ENCODE measurements at places on chromosomes 13 and 19. TPM values are rescaled to one million over a fixed set of nuclear protein-coding genes. Genes with fewer than 3 reads are reported as not detected.

Gene CFAP97D2
- not detected for total RNA-seq

Gene CRLF1
- 53.0 TPM for total RNA-seq

Gene NDUFB7
- 328 TPM for total RNA-seq

Gene LSR
- total RNA-seq: 12.8 TPM

Gene TRPC4
- total RNA-seq: 0.33 TPM

Gene HSH2D
- total RNA-seq: not detected

Gene ACTN4
- total RNA-seq: 416 TPM

Gene VSIG10L
- 2.5 TPM for total RNA-seq

Gene SIGLEC8
- total RNA-seq: 0.66 TPM

Gene FFAR2
- not detected for total RNA-seq

Gene LAIR1
- 7.6 TPM for total RNA-seq

Gene GGN
- 0.33 TPM for total RNA-seq

Gene BEST2
- total RNA-seq: not detected

Gene UNC13A
- total RNA-seq: 0.19 TPM

Gene KLHL1
- total RNA-seq: under 0.01 TPM

Gene LGALS7B
- total RNA-seq: not detected

Gene PPM1N
- 3.8 TPM for total RNA-seq

Gene YIPF2
- total RNA-seq: 36.5 TPM

Gene ZNF793
- 3.0 TPM for total RNA-seq

Gene GPR108
- total RNA-seq: 61.7 TPM

Gene ZNF320
- total RNA-seq: 11.6 TPM

Gene TEKTIP1
- not detected for total RNA-seq

Gene ZNF837
- 3.7 TPM for total RNA-seq

Gene SLAIN1
- total RNA-seq: 7.1 TPM

Gene RAB8A
- 38.6 TPM for total RNA-seq

Gene FAM83E
- 0.33 TPM for total RNA-seq

Gene STOML3
- not detected for total RNA-seq

Gene ANKRD27
- 58.1 TPM for total RNA-seq

Gene ZNF324B
- total RNA-seq: 7.1 TPM

Gene CIC
- 48.6 TPM for total RNA-seq

Gene KLF5
- 4.2 TPM for total RNA-seq

Gene LMTK3
- 0.17 TPM for total RNA-seq

Gene C1QTNF9
- 0.83 TPM for total RNA-seq

Gene MCEMP1
- 0.34 TPM for total RNA-seq

Gene KLK15
- total RNA-seq: not detected

Gene DZIP1
- total RNA-seq: 22.0 TPM

Gene CEACAM7
- 0.83 TPM for total RNA-seq

Gene ZNF524
- 36.2 TPM for total RNA-seq

Gene B3GNT3
- 0.33 TPM for total RNA-seq

Gene ZNF253
- total RNA-seq: 6.6 TPM

Gene COMMD6
- 106 TPM for total RNA-seq

Gene ZNF8
- total RNA-seq: 11.0 TPM

Gene ZNF665
- 2.9 TPM for total RNA-seq

Gene RGL3
- total RNA-seq: 1.7 TPM

Gene RNF225
- total RNA-seq: not detected

Gene IGLON5
- total RNA-seq: not detected

Gene ERFL
- 0.42 TPM for total RNA-seq

Gene FOXO1
- total RNA-seq: 73.5 TPM

Gene NTN5
- under 0.01 TPM for total RNA-seq

Gene EMC10
- 79.1 TPM for total RNA-seq

Gene FUT1
- total RNA-seq: 2.5 TPM

Gene NTF4
- not detected for total RNA-seq

Gene ERICH4
- total RNA-seq: not detected

Gene ZNF816
- 4.0 TPM for total RNA-seq

Gene TUBA3C
- not detected for total RNA-seq

Gene GPR12
- 0.26 TPM for total RNA-seq

Gene SLC15A1
- total RNA-seq: not detected

Measured in esophagus muscularis mucosa (tissue), 4 donors.